ENCODE measurements at places on chromosomes 11 and 22. TPM values are rescaled to one million over a fixed set of nuclear protein-coding genes. Genes with fewer than 3 reads are reported as not detected.

The NXPE1 gene
- total RNA-seq: not detected

The KCNA4 gene
- total RNA-seq: not detected

The SORL1 gene
- 1.9 TPM for total RNA-seq

The OR51B2 gene
- not detected for total RNA-seq

The GPHA2 gene
- total RNA-seq: not detected

The TRIM49 gene
- total RNA-seq: not detected

The NAV2 gene
- 18.8 TPM for total RNA-seq

The ZNF280B gene
- 1.6 TPM for total RNA-seq

The CHADL gene
- total RNA-seq: not detected

The MMP27 gene
- not detected for total RNA-seq
